ENCODE measurements at places on chromosomes 12 and 14.

- DNase-seq = no peak
These were observed 7.8 kb downstream of the HIGD1C start for GRCh38 chr12:50960130-50960529.

DNA sequence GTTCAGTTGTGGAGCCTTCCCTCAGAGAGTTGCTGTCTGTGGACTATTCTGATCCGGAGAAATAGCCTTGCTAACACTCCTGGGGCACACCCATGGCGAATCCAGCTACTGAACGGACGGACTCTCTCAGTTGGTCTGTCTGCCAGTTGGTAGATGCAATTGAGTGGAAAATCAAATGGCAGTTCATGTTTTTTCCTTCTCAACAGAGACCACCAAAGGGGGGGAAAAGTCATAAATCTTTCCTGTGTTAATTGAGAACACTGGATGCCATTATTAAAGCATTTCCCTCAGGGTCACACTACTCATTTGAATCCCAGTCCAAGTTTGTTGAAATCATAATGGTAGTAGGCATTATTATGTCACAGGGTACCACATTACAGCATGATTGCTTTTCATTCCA, 354.3 kb upstream of the FAR2 start:
- DNase-seq = no peak

GRCh38 chr14:70832561-70833305, 23.4 kb upstream of the MAP3K9 start:
- DNase-seq = no peak

DNA sequence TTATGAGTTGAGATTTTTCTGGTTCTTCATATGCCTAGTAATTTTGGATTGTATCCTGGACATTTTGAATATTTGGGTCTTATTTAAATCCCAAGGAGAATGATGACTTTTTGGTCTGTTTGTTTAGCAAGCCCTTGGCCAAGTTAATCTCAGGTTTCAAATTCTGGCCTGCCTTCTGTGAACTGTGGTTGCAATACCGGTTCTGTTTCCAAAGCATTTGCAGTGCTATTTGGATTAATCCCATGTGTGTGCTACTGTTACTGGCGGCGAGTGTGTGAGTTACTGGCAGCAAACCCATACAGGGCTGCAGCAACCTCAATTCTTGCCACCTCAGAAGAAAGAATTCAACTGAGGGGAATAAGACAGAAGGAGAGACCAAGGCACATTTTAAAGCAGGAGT, 51.1 kb downstream of the TMEM260 start:
- no peak for DNase-seq

DNA sequence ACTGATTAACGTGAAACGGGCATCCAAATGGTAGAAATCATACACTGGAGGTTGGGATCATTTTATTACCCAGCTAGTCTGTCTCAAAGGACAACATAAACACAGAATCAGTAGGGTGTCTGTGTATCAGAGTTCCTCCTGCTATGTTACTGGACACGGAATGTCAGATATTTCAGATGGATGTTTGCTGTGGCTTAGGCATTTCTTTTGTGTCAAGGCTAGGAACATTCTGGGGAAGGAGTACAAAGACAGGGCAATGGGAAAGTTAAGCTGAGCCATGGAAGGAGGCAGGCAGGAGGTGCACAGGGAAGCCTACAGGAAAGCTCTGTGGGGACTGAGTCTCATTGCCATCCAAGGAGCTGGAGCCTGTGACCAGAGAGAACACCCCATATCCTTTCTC, 254.6 kb downstream of the C12orf75 start:
- no peak for DNase-seq

- DNase-seq = no peak
These were observed 1538.3 kb upstream of the SEL1L start for GRCh38 chr14:83071888-83072501.

GRCh38 chr14:35197015-35197414, 74.7 kb downstream of the PRORP start:
- no peak for DNase-seq

- DNase-seq = no peak
These were observed 46.5 kb downstream of the CAND1 start for GRCh38 chr12:67315661-67316060.

GRCh38 chr12:130473266-130473665, 135.6 kb downstream of the PIWIL1 start:
- no peak for DNase-seq

DNA sequence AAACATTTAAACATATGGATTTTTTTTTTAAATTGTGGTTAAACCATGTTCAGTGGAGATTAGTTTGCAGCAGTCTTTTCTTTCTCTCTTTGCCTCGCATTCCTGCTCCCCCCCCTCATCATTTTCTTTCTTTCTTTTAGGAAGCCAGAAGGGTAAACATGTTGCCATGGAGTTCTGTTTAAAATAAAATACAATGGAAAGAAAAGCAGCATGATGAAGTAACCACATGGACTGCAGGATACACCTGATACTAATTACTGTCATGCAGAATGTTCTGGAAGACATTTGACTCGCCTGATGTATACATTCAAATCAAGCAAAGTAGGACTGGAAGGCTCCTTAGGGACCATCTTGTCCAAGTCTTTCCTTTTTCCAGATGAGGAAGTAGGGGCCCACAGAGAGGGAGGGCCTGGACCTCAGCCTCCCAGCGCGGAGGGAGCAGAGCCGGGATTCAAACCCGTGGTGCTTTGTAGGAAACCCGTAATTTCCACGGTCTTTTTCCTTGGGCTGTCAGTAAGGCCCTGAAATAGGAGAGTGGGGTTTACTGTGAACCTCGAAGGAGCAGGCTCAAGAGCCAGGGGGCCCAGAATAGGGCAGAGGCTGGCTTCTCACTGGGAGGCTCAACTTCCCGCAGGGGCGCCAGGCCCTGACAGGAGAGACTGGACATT, 2.4 kb upstream of the MEG3 start:
- DNase-seq = no peak

DNA sequence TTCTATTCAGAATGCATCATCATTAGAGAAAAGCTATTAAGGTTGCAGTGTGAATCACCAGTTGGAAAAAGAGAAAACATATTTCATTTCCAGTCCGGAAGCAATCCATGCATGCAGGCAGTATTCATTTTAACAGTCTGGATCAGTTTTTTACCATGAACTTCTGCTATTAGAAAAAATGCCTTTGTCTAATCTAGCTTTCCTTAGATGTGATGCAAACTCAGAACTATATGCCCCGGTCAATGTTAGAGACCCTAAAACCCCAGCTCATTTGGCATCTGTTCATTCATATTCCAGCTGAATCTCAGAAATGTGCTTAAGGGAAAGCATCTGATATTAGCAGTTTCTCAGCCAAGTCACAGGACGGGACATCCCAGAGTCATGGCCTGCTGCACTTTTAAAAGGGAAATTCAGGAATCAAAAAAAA, 8.5 kb downstream of the IRAK3 start:
- DNase-seq = no peak

- no peak for DNase-seq
These were observed 38.6 kb upstream of the VPS33A start for GRCh38 chr12:122304924-122305323.

- DNase-seq = peak; percentile 44
These were observed 1.3 kb downstream of the CHST11 start for GRCh38 chr12:104457746-104458693.

- DNase-seq = no peak
These were observed 96.3 kb upstream of the EEA1 start for GRCh38 chr12:93025145-93026103.

GRCh38 chr12:31337952-31338351, 12.0 kb upstream of the SINHCAF start:
- DNase-seq = no peak

- DNase-seq = no peak
These were observed at the start of gene FZD10 for GRCh38 chr12:130162267-130162666. FZD10 (plus strand) TSS chr12:130162464; CDS start chr12:130162943, 479 bp downstream.

GRCh38 chr14:91280129-91280528, 35.6 kb upstream of the GPR68 start:
- DNase-seq = no peak

GRCh38 chr12:62625228-62625627, 158.6 kb downstream of the MON2 start:
- DNase-seq = no peak

GRCh38 chr14:61444215-61444768, 122.9 kb downstream of the PRKCH start:
- peak; percentile 61 for DNase-seq

DNA sequence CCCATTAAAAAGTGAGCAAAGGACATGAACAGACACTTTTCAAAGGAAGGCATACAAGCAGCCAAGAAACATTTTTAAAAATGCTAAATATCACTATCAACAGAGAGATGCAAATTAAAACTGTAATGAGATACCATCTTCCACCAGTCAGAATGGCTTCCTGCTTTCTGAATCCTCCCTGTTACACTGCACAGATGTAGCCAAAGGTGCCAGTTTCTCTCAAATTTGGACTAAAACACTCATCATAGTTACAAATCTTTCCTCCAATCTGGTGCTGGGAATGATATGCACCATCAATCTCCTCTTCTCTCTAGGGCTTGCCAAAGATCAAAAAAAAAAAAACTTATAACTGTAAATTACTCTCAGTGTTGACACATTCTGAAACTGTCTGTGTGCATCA, 311.8 kb upstream of the CLEC14A start:
- DNase-seq = no peak

DNA sequence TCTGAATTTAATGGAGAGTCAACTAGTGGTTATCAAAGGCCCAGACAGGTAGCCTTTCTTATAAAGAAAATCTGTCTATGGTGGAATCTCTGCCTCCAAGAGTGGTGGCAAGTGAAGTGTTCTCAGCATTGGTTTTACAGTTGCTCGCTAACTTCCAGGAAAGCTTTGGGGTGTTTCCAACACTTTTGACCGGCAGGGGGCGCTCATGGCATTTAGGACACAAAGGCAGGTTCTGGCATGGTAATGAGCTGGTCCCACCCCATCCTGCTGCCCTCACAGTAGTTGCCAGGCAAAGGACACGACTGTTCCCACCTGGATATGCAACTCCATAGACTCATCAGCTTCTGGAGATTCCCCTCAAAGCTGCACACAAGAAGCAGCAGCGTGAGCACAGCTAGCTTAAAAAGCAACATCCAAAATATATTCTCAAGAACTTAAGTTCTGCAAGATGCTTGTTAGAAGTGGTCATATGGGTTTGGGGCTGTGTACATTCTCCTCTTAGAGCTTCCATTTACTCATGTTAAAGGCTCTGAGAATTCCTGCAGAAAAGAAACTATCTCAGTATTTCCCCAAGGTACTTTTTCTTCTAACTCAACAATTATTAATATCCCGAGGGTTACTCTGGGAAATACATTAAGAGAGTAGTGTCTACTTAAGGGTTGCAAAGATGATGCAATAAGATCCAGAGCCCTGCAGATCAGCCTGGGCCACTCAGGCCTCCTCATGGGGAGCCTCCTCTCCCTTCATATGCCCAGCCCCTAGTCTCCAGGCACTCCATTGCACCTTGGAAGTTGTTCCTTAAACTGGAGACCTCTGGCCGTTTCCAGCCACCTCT, 14.8 kb downstream of the PROX2 start:
- peak; percentile 81 for DNase-seq

GRCh38 chr12:2092890-2093289, 40.1 kb downstream of the CACNA1C start:
- no peak for DNase-seq

GRCh38 chr12:120259418-120260202, 5.9 kb downstream of the PXN start:
- no peak for DNase-seq

GRCh38 chr12:68447797-68448260, 115.7 kb upstream of the MDM1 start:
- no peak for DNase-seq

DNA sequence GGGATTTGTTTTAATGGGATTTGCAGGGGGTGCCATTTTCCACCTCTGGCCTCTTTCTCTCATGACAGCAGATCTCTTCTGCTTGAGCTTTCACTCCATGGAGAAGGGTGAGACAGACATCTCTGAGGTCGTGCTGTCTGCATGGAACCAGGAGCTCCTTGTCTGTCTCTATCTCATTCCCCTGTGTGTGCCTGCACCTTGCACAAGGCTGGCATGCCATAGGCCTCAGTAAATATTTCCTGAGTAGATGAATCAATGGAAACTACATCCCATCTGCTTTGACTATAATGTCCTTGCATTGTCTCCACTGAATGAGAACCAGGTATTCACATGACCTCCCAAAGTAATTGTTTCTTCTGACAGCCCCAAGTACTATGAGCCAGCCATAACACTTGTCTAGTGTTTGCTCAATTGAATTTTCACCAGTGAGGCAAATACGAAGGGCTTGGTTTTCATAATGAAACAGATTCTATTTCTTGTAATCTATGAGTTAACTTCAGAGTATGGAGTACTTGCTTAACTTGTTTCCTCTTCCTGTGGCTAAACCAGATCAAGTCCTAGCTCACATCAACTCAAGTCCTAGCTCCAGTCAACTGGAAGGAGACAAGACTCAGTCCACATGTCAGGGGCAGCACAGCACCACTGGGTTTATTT, 32.3 kb downstream of the KCNK13 start:
- DNase-seq = peak; percentile 1

DNA sequence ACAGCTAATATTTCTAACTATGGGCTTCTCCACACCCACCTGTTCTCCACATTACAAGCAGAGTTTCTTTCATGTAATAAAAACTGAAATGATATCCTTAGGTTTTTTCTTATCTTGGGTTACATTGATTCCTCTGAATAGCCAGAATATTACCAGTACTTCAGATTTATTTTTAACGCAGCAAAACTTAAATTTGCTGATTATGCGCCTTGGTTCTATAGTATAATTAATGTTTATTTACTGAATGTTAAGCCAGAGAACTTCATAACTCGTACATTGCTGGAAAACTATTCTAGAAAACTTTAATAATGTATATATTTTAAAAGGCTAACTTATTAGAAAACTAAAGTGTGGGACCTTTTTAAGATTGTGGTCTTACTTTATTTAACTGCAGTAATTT, 577.2 kb downstream of the PRKD1 start:
- no peak for DNase-seq

GRCh38 chr14:68466491-68466977, 326.3 kb downstream of the ZFP36L1 start:
- DNase-seq = no peak

DNA sequence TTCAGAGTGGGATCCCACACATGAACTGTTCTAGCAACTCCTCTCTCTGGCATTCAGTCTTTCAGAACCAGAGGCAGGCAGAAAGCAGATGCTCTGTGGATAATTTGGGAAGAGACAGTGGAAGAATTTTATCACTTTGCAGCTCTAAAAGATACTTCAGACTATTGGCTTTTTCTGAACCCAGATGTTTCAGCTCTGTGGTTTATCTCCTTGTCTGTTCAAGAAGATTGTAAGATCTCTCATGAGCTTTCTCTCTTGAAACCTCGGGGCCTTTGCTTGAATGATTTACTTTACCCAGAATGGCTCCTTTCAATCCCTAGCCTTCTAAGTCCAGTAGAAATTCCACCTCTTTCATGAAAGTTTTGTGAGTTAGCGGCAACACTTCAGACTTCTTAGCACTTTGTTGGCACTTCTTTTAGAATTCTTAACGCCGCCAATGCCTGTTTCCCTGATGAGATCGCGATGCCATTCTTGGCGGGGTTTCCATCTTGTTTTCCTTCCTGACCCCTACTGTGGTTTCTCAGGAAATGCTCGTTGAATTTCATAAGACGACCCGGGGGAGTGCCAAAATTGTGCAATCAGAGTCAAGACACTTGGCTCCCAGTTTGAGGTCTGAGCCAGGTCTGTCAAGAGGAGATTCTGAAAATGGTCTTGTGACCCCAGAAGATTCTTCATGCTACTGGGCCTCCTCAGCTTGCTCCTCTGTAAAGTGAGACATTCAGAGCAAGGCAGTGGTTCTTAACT, 107.0 kb upstream of the PRICKLE1 start:
- DNase-seq = no peak

GRCh38 chr12:88546226-88546625, 34.0 kb downstream of the KITLG start:
- no peak for DNase-seq

- no peak for DNase-seq
These were observed 9.6 kb upstream of the SSPN start for GRCh38 chr12:26185532-26186320.

GRCh38 chr12:25934456-25934855, 24.0 kb upstream of the RASSF8 start:
- DNase-seq = no peak
